ENCODE measurements at places on chromosomes 6 and 20.

- DNase-seq, result no peak
Measured at GRCh38 chr6:44606504-44606903, 219.0 kb downstream of the CDC5L start.

DNA sequence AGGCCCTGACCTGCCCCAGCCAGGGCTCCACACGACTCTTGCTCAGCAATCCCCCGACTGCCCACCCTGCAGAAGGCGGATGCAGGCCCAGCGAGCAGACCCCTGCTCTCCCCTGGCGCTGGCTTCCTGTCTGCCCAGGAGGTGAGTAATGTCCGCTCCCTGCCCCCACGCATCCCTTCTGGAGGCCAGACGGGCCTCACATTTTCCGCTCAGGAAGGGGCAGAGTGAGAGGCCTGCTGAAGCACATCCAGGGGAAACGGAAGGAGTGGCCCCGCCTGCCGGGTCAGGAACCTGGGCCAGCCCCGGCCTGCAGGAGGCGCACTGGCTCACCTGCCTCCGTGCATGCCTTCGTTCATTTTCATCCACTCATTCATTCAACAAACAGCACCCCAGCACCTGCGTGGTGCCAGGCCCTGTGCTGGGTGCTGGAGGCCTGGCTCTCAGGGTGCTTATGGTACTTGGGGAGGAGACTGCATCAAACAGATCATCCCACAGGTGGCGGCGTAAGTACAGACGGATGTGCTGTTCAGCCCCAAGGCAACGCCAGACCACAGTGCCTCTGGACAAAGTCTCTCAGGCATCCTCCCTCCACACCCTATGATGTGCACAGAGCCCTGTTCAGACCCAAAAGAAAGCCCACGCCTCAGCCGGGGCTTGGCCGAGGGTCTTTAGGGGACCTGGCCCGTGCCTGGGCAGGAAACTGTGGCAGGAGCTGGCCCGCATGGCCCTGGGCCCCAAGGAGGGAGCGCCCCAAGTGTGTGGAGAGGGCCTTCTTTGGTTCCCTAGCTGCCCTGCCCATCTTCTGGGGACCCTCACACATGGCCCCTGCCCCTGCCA, 112.1 kb downstream of the ASXL1 start:
- no peak for DNase-seq

DNA sequence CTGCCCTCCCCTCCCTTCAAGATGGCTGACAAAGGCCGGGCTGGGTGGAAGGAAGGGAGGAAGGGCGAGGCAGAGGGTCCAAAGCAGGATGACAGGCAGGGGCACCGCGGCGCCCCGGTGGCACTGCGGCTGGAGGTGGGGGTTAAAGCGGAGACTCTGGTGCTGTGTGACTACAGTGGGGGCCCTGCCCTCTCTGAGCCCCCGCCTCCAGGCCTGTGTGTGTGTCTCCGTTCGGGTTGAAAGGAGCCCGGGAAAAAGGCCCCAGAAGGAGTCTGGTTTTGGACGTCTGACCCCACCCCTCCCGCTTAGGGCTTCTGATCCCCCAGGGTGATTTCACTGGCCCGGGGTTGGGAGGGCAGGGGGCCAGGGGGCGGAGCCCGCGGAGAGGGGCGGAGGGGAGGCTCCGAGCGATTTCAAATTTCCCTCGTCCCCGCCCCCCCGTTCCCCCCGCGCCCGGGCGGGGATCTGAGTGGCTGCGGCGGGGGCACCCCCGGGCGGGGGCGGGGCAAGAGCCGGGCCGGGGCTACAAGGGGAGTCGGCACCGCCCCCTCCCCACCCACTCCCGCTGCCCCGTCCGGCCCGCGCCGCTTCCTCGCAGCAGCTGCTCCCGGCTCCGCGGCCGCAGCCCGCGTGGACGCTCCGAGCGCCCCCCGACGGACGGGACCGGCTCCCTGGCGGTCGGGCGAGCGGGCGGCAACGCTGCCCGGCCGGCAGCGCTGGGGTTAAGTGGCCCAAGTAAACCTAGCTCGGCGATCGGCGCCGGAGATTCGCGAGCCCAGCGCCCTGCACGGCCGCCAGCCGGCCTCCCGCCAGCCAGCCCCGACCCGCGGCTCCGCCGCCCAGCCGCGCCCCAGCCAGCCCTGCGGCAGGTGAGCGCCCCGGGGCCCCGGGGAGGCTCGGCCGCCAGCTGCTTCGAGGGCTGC, at the start of gene DNMT3B:
Gene DNMT3B (plus strand): TSS at position 555 of the 923 bp plus-strand sequence. CDS start 17,939 bp downstream, outside the sequence.
- peak; percentile 61 for DNase-seq

- no peak for DNase-seq
Measured at GRCh38 chr6:75532521-75532920, 38.9 kb upstream of the FILIP1 start.

GRCh38 chr6:14711056-14711703, 534.7 kb upstream of the JARID2 start:
- peak; percentile 63 for DNase-seq

GRCh38 chr6:55825402-55826051, 49.9 kb downstream of the BMP5 start:
- DNase-seq, result no peak

DNA sequence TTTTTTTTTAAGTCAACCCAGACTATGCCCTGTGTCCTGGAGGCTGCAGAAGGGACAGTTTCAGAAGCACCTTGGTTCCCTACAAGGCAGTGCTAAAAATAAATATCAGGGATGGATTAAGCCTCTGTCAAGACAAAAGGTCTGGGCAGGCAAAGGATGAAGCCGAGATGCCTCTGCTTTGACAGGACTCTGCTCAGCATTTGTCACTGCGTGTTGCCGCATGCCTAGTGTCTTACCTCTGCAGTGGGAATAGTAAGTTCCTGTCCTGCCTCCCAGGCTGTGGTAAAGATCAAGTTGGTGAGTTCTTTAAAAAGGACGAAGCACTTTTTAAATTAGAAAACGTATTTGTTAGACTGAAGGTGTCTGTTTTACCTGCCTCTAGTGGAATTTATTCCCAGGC, 15.1 kb downstream of the AAR2 start:
- no peak for DNase-seq

- no peak for DNase-seq
Measured at GRCh38 chr6:107820338-107821261, 3.5 kb downstream of the SCML4 start.

- no peak for DNase-seq
Measured at GRCh38 chr6:24006254-24006653, 119.8 kb upstream of the NRSN1 start.

GRCh38 chr20:35240083-35240810, 13.8 kb downstream of the MMP24 start:
- DNase-seq, result no peak

DNA sequence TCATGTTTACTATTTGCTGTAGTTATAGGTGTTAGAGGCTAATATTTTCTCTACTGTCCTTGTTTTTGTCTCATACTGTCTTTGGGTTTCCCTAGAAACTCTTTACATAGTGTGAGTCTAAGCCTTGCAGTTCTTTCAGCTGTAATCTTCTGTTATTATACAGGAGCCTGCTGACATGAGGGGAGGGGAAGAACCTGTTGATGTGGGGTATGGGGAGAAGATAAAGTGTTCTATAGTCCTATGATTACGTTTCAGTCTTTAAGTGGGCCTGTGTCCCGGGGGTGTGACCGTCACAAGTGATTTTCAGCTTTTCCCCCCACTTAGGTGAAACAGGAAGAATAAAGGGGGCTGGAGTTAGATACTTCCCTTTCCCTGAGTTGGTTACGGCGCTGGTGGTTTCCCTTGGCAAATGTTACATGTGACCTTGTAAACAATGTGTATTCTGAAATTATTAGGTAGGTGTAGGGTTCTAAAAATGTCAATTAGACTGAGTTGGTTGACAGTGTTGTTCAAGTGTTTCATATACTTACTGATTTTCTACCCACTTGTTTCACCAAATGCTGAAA, 41.3 kb downstream of the REV3L start:
- no peak for DNase-seq

GRCh38 chr6:170163405-170164170, 127.3 kb downstream of the DLL1 start:
- no peak for DNase-seq

DNA sequence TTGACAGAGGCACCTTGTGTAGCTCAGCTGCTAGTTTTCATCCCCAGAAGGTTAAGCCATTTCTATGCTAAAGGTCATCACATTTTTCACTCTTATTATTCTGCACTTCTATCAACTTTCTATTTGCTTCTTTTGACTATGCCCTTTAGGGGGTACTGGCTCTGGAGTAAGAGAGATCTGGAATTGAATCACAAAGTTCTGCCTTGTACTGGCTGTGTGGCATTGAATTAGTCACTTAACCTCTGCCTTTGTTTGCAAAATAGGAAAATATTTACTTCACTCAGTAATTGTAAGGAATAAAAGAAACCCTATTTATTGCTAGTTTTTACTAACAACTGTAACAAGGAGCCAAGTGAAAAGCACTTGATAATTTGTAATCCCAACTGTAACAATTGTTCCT, 56.8 kb upstream of the MTRF1L start:
- no peak for DNase-seq

DNA sequence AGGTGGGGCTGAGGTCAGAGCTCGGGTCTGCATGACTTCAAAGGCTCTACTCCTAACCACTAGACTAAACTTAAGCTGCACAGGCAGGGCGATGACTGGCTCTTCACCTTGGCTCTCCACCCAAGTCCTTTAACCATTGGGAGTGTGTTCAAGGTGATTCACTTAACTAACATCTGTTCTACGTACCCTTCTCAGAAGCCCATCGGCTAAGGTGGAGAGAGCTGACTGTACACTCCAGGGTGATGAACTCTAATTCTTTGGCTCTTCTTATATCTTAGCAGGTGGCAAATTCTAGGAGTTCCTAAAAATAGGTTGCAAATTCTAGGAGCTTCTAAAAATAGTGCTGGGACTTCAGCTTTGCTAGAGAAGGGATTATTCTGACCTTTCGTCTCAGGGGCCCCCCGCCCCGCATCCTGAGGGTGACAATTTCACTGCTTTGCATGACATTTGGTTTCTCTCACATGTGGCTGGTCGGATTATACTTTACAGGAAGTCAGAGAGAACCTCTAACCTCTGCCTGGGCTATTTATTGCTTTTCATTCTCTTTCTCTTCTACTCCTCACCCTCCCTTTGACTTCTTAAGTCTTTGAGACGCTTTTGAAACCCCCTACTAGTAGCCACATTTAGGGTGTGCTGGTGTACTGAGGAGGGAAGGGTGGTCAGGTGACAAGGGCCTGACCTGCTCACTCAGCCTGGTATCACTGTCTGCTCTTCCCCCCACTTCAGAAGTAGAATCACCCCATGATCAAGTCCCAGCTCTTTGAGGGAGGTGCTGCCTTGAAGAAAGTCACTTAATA, 55.5 kb downstream of the PRDM1 start:
- DNase-seq, result no peak

GRCh38 chr6:44096612-44097011, 30.6 kb downstream of the MRPL14 start:
- DNase-seq, result peak; percentile 73

DNA sequence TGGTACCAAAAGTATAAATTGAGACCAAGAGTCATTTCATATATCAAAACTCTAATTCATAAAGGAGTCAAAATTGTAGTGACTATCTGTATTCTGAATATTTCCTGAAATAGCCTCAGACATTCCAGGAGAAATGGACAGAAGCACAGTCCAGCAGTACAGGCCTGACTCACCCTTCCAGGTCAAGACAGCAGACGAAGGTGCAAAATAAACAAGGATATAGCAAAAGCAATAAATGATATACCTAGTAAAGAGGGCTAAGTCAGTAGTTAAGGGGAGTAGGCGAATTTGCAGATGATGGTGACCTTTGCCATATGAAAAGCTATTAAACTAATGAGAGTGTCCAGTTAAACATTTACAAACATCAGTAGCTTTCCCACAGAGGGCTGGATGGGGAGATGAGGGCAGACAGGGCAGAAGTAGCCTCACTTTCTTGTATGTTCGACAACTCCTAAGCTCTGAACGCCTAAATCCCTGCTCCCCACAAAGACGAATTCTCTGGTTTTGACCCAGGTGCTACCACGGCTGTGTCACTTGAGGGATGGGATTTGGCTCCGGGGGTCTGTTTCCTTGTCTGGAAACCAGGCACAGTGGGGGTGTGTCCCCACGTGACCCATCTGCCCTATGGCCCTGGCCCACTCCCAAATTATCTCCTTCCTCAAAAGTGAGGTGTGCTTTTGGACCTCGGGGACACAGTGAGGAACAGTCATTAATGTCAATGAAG, 3.6 kb upstream of the SLC52A3 start:
- DNase-seq, result no peak

- no peak for DNase-seq
Measured at GRCh38 chr6:53944543-53944942, 149.7 kb downstream of the LRRC1 start.

GRCh38 chr20:25077610-25078169, 4.3 kb downstream of the VSX1 start:
- DNase-seq, result no peak

- DNase-seq, result no peak
Measured at GRCh38 chr6:125346201-125346925, 44.6 kb upstream of the HDDC2 start.

DNA sequence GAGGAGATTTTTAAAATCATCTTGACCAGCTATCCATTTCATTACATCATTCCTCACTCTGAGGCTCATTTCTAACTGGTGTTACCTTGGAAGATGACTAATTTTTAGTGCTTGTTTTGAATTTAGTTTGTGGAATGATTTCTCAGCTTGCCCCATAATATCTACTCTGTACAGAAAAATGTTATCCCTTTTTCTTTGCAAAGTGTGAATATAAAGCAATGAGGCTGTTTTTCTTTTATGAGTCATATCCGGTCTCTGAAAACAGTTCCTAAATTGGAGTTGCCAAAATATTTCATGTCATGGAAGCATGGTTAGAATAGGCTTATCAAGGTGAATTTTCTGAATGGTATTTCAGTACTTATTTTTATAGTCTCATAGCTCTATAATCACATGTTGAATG, 43.8 kb downstream of the FUT9 start:
- DNase-seq, result no peak

GRCh38 chr6:138504764-138505689, 5.7 kb upstream of the NHSL1 start:
- no peak for DNase-seq

DNA sequence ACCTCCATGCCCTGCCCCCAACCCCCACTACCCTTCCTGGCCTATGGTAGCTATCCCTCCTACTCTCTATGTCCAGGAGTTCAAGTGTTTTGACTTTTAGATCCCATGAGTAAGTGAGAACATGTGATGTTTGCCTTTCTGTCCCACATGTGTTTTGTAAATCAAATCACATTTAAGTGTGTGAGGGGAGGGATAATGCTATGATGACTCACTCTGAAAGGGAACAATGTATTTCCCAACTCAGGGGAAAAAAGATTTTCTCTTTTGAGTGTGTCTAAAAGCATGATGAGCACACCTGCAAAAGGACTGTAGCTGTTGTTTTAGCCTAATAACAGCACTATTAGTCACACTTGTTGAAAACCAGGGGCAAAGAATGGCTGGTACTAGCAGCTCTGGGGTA, 193.7 kb downstream of the GJA10 start:
- DNase-seq, result no peak

DNA sequence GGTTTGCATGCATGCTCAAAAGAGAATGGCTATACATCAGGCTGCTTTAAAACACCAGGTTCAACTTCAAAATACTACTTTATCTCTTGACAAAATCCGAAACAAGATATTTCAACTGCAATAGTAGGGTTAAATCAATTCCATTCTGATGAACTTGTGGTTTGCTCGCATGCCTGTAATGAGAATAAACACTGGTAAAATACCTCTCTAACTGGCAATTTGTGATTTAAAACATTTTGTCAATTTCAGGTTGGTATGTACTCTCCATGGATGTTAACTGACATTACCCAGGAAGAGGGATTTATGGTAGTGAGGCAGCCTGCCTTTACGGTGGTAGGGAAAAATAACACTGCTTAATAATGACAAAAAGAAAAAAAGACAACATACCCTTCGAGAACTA, 74.4 kb downstream of the MBOAT1 start:
- DNase-seq, result no peak

All from stimulated activated CD4-positive, alpha-beta T cell treated with anti-CD3 and anti-CD28 coated beads, Interleukin-2, amount 100 ng/mL, for 48 hours (primary cell).